ENCODE measurements at places on chromosomes 13 and 19.

- DNase-seq = no peak
Observed at GRCh38 chr19:49182848-49183375, 25.3 kb downstream of the TRPM4 start.

DNA sequence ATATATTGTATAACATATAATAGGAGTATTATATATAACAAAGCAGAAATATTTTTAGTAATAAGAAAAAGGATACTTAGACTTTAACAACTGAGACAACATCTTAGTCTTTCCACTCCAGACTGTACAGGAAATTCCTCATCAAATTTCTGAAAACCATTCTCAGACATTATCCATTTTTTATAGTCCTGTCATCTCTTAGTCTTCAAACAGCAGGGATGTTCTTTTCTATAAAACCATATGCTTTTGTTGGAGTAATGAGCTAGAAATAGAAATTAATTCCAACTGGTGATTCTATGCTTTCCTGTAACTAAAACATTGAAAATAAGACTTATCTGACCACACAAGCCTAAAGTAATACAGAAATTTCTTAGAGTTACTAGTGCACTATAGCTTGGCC is 82.2 kb upstream of the CSNK1A1L start:
- no peak for DNase-seq

GRCh38 chr19:338421-338820 is 6.2 kb downstream of the MIER2 start:
- DNase-seq = no peak

GRCh38 chr13:90336507-90336906 is 1011.0 kb upstream of the MIR17HG start:
- no peak for DNase-seq

DNA sequence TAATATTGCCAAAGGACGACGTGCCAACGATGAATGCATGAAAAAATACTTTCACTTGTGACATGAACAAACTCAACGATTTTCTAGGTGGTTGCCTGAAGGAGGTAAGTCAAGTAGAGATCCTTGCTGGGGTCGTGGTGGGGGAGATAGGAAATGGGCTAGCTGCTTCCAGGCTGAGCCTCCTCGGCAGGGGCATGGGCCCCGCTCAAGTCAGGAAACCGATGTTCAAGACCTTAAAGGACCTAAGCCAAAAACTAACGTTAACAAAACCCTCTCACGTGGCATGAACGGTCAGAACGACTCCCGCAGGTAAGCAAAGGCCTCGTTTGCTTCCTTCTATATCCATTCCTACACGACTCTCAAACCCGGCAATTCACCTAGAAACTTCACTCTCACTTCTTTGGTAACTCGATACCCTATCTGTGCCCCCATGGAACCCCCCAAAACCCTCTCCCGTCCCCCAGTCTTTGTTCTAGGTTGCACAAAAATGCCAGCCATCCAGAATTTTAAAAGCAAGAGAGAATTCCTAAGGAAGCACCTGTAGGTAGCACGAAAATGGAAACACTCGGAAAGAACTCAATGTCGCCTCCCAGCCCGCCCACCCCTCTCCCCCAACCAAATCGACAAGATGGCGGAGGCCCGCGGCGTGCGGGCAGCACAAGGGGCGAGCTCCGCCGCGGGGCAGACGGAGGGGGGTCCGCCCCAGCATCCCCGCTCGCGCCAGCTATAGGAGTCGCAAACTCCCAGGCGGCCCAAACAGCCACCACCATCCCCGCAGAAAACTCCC is 13.6 kb downstream of the ACP4 start:
- DNase-seq = no peak

DNA sequence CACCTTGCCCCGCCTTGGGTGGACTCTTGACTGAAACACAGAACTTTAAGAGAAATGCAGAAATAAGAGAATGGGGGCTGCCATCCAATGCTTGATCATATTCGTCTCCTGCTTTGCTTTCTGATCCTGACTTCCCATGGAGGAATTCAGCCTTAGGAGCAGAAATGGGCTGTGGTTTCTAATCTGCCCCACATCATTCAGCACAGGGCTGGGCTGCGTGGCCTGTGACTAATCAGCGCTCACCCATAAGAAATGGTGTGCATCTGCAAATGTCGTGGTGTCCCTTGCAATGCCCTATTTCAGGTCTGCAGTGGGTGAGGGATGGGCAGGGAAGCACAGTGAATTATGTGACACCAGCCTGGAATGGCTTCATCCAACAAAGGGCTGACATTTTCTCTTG is 60.7 kb upstream of the URI1 start:
- no peak for DNase-seq

DNA sequence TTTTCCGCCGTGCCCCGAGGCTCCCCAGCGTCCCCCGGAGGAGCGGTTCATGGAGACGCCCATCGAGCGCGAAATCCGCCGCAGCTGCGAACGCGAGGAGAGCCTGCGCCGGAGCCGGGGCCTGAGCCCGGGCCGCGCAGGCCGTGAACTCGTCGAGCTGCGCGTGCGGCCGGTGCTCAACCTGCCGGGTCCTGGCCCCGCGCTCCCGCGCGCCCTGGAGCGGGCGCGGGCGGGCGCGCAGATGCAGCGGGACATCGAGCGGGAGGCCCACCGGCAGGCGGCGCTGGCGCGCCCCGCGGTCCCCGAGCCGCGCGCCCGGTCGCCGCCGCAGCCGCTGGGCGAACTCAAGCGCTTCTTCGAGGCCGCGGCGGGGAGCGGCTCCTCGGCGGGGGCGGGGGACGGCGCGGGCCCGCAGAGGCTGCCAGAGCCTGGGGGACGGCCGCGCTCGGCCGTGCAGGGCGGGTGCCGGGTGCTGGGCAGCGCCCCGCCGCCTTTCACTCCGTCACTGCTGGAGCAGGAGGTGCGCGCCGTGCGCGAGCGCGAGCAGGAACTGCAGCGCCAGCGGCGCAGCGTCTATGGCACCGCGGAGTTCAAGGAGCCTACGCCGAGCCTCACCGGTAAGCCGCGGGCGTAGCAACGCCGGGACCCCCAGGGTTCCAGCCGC is 807 bp downstream of the MISP3 start:
- DNase-seq = peak; percentile 88

- no peak for DNase-seq
Observed at GRCh38 chr19:9863759-9864158, 28.6 kb downstream of the PIN1 start.

DNA sequence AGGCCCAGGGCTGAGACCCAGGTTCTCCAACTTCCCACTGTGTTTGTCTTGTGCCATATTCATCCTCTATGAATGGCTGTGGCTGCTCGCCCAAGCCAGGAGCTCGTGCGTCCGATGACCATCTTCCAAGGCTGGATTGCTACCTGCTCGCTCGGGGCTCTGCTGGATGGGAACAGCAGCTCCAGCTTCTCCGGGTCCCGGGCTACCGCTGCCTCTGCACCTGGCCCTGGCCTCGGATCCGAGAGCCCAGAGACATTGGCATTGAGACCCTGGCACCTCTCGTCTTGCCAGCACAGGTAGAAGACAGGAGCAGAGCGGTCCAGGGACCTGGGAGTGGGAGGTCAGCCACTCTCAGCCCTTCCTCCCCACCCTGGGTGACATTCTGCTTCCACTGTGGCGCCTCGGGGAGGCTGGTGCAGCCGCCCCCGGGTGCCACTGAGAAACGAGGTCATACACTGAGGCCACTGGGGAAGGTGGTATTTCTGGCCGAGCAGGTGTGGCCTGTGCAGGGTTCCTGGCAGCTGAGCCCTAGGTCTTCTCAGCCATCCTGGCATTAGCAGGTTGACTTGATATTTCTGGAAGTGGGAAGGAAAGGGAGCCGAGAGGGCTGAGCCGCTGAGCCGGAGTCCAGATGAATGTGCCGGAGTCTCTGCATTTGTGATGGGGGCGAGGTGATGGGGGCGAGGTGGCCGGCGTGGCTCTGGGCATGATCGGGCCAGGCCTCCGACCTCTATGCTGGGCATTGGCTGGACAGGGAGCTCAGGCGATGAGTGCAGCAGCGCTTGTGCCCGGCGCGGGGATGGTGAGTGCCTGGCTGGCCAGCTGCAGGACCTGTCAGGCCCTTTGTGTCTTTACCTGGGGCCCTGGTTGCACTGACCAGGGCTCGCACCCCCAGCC is 18.6 kb downstream of the NDUFB7 start:
- no peak for DNase-seq

DNA sequence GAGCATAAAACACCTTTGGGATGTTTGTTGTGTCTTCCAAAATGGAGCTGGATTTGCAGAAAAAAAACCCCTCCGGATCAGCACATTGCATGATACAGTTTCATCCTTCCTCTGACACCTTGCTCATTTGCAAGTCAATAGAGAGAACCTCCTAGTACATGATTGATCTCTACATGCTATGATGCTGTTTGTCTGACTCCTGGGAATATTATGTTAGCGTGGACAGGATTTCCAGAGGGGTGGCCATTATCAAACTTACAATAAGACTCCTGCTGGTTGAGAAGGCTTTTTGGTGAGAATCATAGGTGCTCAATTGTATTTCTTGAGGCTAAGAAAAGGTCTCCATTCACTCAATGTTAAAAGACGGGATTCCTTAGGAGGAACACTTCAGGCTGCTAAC is 75.9 kb upstream of the SCEL start:
- DNase-seq = no peak

DNA sequence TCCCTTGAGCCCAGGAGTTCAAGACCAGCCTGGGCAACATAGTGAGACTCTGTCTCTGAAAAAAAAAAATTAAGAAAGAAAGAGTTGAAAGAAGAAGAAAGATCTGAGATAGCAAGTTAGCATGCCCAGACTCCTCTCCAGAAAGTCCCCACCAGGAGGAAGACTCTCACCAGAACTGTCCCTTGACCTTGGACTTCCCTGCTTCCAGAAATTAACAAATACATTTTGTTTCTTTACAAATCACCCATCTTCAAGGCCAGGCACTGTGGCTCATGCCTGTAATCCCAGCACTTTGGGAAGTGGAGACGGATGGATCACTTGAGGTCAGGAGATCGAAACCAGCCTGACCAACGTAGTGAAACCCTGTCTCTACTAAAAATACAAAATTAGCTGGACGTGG is 44.3 kb upstream of the KLF2 start:
- DNase-seq = no peak

GRCh38 chr19:40221858-40222619 is 3.9 kb upstream of the TTC9B start:
- peak; percentile 50 for DNase-seq

GRCh38 chr13:111385183-111385857 is 64.9 kb downstream of the TEX29 start:
- no peak for DNase-seq

- no peak for DNase-seq
Observed at GRCh38 chr13:70366720-70367119, 258.5 kb upstream of the KLHL1 start.

DNA sequence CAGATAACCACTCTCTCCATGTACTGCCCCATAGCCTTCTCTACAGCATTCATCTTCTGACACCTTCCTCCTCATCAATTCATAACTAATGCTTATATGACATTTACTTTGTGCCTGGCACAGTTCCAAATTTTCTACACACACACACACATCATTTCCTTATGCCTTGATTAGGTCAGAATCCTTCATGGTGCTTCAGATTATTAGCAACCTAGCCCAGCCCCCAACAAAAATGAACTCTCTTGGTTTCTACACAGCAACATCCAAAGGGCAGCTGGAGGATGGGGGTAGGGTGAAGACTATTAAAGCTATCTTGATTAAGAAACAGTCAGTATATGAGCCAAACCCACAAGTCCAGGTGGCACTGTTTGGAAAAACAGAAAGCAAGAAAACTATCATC is 3.7 kb downstream of the RUBCNL start:
- DNase-seq = no peak

DNA sequence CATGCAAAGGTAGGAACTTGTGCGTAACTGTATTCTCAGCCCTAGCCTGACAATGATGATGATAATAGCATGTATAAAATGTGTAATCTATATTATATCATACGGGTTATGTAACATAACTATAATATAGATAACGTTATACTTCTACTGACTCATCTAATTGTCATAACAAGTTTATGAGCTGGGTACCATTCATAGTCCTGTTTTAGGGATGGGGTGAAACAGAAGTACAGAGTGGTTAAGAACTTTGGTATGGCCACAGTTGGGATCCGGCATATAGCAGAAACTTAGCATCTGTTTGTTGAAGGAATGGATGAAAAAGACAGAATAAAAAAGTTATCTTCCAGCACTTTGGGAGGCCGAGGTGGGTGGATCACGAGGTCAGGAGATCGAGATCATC is 5.2 kb downstream of the CTU1 start:
- no peak for DNase-seq

GRCh38 chr13:21673789-21674489 is 3.1 kb downstream of the FGF9 start:
- peak; percentile 58 for DNase-seq

DNA sequence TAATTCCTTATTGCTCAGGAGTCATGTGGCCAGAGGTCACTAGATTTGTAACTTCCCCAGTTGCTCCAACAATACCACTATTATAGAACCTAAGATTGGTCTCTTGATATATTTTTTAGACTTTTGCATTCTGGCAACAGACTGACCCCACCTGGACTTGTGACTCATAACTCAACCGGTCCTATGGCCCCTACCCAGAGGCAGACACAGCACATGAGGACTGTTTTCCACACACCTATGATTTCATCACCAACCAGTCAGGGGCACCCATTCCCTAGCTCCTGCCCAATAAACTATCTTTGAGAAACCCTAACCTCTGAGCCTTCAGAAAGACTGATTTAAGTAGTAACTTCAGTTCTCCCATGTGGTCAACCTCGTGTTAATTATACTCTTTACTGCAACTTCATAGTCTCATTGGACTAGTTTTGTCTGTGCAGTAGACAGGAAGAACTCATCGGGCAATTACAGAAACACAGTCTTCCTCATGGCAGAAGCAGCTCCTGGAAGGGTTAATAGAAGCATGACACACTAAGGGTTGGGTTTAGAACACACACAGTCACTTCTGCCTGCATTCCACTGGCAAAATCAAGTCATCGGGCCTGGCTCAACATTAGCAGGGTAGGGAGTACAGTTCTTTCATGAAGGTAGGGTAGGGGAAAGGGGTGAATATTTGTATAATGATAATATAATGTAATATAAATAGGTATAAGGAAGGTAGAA is 251.8 kb downstream of the UQCRFS1 start:
- DNase-seq = no peak

GRCh38 chr19:34493038-34493648 is 11.6 kb downstream of the WTIP start:
- DNase-seq = no peak

GRCh38 chr19:17294051-17294891 is 9.0 kb downstream of the ABHD8 start:
- DNase-seq = peak; percentile 36

DNA sequence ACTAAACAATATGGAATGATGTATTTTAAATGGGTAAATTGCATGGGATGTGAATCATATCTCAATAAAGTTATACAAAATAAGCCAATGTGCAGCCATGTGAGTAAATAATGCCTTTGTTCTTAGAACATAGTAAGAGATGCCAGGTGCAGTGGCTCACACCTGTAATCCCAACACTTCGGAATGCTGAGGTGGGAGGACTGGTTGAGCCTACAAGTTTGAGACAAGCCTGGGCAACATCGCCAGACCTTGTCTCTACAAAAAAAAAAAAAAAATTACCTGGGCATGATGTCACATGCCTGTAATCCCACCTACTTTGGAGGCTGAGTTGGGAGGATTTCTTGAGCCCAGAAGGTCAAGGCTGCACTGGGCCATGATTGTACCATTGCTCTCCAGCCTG is 230.7 kb downstream of the RFC3 start:
- no peak for DNase-seq

All from activated B cell treated with CpG ODN at 0.5 μM for 24 hours (primary cell).